HS-5 (cell line): ENCODE measurements at places on chromosomes 4 and X.

GRCh38 chr4:37359261-37359660 is 114.7 kb downstream of the NWD2 start:
- no peak for DNase-seq

DNA sequence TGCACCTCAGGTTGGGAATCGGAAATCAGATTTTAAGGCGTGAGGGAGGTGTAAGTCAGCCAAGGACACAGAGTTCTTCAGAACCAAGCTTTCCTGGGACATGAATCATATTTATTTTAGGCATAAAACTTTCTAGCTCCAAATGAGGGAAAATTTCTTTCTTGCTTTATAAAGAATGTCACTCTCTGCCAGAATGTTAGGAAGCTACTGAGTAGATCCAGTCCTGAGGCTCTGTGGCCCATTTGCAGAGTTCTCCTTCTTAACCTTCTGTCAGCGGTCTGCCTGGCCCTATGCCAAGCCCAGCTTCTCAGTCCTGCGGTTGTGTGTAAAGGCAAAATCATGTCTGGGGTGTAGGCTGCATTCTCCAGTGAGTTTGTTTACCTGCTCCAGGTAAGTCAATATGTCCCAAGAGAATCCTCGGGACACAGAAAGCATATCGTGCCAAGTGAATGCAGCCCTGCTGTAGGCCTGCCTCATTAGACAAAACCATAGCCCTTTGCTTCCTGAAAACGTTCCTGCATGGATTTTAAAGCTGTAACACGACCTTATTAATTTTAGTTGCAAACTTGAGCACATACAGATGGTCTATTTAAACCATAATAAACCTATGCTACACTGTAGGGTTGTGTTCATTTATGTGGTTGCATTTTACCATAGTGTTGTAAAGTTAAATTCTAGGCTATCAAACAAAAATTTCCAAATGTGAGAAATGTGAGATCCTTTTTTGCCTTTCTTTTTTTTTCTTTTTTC is 29.2 kb upstream of the CCNI start:
- no peak for DNase-seq

DNA sequence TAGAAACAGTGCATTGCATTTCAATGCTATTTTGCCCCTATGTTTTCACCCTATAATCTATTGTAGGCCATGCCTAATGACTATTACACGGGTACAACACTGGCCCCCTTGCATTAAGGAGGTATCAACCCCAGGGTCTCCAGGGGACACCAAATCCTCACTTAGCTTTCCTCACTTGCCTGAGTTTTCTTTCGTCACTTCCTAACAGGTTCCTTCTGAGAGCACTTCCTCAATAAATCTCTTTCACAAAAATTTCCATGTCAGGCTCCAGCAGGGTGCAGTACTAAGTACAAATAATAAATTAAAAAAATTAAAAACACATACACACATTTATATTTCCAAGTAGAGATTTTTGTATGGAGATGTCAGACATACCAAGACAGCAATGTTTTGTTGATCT is 165.0 kb downstream of the RBM46 start:
- no peak for DNase-seq

GRCh38 chrX:47296766-47297365 is 64.1 kb downstream of the USP11 start:
- DNase-seq, result no peak

DNA sequence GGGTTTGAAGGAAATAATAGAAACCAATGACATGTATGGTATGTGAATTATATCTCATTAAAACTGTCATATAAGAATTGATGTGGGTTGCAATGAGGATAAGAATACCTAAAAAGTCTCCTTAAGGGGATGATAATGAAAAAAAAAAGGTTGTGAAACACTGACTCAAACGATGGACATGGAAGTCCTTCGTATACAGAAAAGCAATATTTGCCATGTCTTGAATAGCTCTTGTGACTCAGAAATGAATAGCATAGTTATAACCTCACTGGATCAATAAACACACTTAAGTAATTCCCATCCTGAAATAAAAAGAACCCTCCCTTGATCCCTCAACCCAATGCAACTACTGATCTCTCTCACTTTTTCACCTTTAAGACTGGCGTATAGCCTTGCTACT is 89.7 kb downstream of the OPHN1 start:
- DNase-seq, result peak; percentile 0

DNA sequence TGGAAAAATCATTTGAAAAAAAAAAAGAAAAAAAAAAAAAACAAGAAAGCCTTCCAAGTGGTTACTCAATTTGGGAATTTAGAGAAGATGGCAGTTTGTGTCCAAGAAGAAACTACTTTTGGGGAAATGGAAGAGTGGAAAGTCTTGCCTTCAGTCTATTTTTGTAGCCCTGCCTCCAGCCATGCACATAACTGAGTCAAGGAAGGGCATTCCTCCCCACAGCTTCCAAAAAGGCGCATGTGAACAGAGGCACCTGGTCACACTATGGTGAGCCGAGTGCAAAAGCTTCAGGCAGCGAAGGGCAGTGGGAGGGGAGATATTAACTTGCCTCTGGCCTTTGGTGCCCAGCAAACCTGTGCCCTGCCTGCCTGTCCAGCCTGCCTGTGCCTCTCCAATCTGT is 163.7 kb downstream of the SMIM20 start:
- DNase-seq, result no peak

GRCh38 chrX:28854637-28855036 is 267.4 kb downstream of the IL1RAPL1 start:
- no peak for DNase-seq

DNA sequence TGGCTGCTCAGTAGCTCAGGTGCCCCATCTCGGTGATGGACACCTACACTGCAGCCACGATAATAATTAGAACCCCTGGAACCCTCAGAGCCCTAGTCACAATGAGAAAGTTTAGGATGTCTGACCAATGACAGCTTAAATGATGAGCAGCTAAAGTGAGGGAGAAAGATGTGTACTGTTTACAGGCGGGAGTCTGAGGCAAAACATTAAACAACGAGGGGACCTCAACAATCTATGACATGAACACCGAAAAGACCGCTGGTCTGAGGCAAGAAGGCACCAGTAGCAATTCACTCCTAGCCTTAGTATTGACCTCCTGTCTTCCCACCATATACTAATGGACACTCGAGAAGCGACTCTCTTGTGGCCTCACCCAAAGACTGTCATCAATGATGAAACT is 369.5 kb upstream of the SMIM31 start:
- DNase-seq, result no peak
